ENCODE measurements at places on chromosomes 3 and 15.

- DNase-seq, result no peak
Measured at GRCh38 chr3:106004137-106004681, 135.4 kb upstream of the CBLB start.

GRCh38 chr3:164417955-164418354 is 660.3 kb downstream of the SI start:
- no peak for DNase-seq

DNA sequence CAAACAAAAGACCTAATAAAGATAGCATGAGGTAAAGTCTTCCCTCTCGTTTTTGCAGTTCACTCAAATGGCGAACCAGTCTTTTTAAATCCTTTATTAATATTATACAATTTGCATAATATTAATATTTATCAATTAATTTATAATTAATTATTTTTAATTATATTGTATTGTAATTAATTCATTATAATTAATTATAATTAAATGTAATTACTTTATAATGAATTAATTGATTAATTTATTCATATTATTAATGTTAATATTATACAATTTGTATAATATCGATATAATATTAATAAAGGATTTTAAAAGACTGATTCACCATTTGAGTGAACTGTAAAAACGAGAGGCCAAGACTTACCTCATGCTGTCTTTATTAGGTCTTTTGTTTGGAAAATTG is 1045.4 kb upstream of the CADM2 start:
- no peak for DNase-seq

DNA sequence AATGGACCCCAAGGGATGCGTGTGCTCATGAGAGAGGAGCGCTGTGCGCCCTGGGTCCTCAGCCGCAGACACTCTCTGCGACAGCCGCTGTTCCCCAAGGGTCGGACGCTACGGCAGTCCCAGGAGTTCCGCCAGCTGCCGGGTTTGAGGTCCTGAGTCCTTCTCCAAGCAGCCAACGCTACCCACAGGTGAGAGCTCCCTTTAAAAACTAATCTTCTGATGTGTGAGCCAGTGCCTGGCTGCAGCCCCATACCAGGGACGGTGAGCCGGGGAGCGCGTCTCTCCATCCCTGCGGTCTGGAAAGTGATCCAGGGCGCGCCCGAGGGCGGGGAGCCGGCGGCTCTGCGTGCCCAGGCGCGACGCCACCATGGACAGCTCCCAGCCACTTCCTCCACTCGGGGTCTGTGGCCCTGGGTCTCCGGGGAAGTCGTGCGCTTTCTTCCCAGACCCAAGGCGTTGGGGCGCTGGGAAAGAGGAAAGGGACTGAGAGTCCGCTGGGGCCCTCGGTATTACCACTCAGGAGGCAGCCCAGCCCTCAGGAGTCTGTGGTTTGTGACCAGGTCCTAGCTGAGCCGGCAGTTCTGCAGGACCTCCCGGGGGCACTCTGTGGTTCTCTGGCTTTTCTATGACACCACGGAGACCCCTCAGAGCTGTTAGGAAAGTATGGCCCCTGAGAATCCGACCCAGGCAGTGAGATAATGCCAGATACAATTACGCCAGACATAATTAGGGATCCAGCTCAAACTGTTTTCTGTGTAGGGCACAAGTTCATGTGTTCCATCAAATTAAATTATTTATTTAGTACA is 1.4 kb downstream of the CEMIP start:
- DNase-seq, result no peak

- DNase-seq, result no peak
Measured at GRCh38 chr3:157922614-157923013, 183.6 kb downstream of the SHOX2 start.

DNA sequence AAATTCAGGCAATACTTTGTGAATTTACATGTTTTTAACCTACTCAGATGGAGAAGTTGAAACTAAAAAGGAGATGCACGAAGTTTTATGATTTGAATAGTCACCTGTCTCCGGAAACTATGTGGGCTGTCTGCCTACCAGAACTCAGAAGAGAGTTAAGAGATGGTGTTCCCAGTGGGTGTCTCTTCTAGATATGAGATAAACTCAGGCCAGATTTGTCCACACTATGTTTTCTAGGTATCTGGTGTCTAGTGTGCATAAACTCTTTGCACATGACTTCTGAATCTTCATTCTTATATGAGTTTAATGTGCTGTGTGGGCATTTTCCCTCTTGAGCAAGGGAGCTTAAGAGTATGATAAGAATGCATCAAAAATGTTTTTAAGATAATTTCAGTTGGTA is 222.8 kb downstream of the FOXP1 start:
- DNase-seq, result no peak

DNA sequence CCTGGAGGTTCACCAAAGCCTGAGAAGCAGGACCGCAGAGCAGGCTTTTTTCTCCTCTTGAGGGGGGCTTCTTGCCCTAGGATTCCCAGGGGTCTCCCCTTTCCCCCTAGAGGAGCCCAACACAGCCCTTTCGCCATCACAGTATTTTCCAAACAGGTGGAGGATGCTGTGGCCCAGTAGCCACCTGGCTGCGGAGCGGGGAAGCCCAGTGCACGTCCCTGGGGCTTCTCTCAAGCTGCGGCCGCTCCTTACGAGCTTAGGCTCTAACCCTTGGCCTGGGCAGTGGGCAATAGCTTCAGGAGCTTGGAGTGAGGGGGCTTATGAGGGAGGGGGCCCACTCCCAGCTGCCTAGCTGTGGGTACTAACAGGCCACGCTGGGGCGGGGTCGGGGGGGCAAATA is 11.6 kb upstream of the DLL4 start:
- DNase-seq, result no peak

DNA sequence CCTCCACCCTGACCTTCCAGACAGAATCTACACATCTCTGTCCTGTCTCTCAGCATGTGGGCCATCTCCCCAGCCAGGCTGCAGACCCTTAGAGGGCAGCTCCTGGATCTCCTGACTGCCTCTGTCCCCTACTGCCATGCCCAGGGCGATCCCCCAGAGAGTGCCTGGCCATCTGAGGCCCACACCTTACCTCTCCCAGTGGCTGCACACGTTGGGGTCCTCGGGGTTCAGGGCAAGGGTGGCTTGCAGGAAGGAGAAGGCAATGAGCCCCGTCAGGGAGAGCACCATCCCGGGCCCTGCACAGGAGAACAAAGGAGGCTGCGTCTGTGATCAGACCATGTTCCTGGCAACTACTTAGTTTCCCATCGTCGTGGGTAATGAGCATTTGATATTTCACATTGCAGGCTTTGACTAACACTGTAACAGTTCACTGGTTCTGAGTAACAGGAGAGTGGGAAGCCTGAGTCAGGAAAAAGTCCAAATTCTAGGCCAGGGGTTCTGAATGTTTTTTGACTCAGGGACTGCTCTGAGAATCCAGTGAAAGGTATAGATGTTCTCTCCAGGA is 125.4 kb downstream of the MEGF11 start:
- no peak for DNase-seq

DNA sequence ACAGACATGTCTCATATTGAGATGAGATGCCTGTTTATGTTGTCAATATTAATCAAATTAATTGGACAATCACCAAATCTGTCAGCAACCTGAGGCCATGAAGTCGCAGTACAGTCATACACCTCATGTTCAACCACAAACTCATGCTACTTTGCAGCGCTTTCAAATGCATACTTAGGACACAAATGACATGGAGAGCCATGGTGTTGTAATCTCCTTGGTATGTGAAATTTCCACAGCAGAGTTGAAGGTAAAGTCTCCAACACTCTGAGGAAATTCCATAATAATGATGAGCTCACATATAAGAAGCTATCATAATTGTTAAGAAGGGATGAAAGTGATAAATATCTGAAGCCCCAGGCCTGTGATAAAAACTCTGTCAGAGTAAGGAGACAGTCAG is 873.9 kb downstream of the MCTP2 start:
- no peak for DNase-seq

DNA sequence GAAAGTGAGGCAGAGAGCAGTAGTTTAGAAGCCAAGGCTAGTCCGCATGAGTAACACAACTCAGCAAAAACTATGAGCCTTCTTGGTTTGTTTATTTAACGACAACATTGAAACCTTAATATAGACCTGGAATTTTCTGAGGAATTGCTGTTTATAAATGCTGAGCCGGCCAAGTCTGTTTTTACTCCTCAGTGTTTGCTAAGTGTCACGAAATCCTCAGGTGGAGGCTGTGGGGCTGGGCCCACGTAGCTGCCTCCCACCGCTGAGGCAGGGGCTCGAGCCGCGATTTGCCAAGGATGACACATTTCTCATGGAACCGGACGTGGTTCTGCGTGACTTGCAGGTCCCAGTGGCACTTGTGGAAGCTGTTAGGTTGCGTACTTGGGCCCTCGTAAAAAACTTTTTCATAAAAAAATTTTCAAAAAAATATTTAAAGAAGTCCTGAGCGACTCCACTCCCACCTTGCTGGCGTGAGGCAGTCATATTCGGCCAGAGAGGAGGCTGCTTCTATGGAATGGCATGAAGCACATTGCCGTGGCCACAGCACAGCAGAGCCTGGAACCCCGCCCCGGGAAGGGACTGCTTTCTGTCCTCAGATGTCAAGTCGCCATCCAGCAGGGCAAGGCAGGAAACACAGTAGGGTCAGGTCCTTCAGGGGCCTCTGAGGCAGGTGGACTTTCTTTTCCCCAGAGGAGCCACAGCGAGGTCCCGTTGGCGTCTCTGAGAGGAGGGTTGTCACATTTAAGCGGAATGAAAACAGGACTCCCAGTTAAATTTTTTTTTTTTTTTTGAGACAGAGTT is 64.8 kb upstream of the PCSK6 start:
- no peak for DNase-seq

DNA sequence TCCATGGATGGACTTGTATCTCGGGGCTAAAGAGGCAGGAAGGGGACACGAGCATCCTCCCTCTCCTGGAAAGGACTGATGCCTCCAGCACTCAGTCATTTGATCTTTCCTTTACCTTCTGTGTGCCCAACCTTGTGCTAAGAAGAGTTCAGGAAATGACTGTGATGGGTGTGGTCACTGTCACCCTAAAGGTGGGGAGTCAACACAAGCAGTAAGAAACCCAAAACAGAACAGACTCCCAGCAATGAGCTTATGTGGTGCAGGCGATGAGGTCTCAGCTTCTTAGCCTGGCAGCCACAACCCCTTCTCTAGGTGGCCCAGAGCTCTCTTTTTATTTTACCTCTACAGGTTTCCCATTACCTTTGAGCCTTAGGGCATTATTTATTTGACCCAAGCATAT is 3.8 kb downstream of the MPI start:
- DNase-seq, result no peak

GRCh38 chr3:122060040-122060698 is 5.0 kb downstream of the CD86 start:
- DNase-seq, result no peak

DNA sequence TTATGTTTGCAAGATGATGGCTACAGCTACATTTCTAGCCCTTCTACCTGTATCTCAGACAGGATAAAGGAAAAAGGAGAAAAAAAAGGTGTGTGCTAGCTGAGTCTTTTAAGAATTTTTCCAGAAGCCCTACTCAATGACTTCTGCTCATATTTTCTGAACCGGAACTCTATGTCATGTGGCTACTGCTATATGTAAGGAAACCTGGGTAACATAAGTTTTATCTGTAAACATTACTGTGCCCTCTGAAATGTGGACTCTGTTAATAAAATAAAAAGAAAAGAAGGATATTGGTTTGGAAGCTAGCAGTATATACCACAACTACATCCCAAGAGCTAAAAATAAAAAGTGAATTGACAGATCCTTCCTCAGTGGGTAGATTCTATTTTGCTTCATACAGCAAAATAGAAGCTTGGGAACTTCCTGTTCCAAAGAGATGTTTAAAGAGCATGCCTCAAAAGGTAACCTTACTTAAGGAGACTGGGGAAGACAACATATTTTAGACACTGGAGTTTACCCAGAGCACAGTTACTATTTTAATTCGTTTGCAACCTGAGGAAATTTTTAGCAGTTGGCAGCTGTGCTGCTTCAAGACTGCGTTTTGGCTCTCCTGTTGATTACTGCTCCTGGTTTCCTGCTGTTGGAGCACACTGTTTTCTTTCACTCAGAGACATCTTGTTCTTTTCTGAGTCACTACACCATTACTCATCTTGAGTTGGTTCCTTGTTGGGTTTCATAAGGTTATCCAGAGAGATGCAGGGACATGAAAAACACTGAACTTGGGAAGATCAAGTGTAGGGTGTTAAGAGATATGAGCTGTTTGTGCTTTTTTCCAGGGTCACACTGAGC is 280.7 kb downstream of the NFKBIZ start:
- DNase-seq, result no peak

DNA sequence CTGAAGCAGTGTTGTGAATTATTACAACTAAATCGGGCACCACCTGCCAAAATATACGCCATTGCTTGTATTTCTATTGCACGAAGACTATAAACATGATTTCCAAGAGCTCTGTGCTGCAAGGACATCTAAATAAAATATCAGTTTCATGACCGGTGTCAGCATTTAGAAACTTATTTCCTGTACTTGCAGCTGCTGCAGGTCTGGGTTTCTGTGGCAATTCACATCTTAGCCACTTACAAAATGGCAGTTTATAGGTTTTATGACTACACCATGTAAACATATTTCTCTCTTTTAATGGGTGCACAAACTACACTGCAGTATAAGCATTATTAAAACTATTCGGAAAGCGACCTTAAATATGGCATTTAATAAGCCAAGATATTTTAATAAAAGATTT is 359.4 kb downstream of the VPS13C start:
- DNase-seq, result no peak

- no peak for DNase-seq
Measured at GRCh38 chr3:66229931-66230330, 9.1 kb downstream of the SLC25A26 start.

- no peak for DNase-seq
Measured at GRCh38 chr3:39088889-39089288, 18.5 kb downstream of the GORASP1 start.

- peak; percentile 6 for DNase-seq
Measured at GRCh38 chr15:23877502-23878412, 190.7 kb upstream of the NDN start.

DNA sequence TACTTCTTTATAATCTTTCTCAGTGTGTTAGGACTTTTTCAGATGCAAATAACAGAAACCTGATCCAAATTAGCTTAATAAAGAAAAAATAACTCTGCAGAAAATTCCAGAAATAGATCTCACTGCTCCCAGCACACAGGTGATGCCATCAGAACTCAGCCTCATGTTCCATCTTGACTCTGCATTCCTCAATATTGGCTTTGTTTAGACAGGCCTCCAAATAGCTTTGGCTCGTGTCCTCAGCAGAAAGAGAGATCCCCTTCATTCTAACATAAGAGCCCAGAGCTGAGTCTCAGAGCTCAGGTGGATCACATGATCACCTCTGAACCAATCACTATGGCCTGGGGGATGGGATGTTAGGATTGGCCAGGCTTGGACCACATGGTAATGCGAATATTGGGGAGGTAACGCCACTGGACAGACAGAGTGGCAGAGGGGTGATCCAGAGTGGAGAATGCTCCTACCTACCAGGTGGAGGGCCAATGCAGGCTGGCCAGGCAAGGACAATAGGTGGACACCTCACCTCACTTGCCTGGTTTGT is 46.6 kb upstream of the TBC1D21 start:
- no peak for DNase-seq
